ENCODE measurements at places on chromosomes 2 and 18. TPM values are rescaled to one million over a fixed set of nuclear protein-coding genes. Genes with fewer than 3 reads are reported as not detected.

The STEAP3 gene
- total RNA-seq, result 52.2 TPM

The FNDC4 gene
- total RNA-seq, result 57.3 TPM

The ANKRD62 gene
- not detected for total RNA-seq

- DNase-seq, result no peak
These were observed 43.7 kb downstream of the PTPN2 start for GRCh38 chr18:12840382-12840781.

DNA sequence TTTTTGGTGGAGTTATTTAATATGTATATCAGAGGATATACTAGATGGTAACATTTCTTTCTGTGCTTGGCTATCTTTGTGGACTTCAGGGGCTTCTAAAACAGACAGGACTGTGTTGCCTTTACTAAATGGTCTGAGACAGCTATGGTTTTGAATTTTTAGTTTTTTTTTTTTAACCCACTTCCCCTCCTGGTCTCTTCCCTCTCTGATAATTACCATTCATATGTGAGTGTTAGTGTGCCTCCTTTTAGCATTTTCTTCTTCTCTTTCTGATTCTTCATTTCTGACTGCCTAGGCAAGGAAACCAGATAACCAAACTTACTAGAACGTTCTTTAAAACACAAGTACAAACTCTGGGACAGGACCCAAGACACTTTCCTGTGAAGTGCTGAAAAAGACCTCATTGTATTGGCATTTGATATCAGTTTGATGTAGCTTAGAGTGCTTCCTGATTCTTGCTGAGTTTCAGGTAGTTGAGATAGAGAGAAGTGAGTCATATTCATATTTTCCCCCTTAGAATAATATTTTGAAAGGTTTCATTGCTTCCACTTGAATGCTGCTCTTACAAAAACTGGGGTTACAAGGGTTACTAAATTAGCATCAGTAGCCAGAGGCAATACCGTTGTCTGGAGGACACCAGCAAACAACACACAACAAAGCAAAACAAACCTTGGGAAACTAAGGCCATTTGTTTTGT, 52.7 kb downstream of the SMAD4 start:
- no peak for DNase-seq

All from breast epithelium (tissue), 4 donors.